ENCODE measurements at places on chromosomes 6 and 20.

GRCh38 chr20:14820771-14821170 is 483.4 kb upstream of the FLRT3 start:
- no peak for DNase-seq

DNA sequence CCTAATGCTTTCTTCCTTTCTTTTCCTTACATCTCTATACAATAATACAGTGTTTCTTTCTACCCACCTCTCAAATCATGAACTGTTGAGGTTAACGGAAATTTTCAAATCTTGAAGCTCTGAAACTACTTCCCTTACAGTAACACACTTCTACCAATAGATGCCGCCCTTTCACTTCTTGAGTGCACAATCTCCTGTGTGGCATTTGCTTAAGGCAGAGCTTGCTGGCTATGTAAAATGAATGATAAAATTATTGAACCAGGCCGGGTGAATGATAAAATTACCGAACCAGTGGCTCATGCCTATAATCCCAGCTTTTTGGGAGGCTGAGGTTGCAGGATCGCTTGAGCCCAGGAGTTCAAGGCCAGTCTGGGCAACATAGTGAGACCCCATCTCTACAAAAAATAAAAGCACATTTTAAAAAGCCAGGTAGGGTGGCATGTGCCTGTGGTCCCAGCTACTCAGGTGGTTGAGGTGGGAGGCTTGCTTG is 56.8 kb downstream of the KCNS1 start:
- DNase-seq, result peak; percentile 62

DNA sequence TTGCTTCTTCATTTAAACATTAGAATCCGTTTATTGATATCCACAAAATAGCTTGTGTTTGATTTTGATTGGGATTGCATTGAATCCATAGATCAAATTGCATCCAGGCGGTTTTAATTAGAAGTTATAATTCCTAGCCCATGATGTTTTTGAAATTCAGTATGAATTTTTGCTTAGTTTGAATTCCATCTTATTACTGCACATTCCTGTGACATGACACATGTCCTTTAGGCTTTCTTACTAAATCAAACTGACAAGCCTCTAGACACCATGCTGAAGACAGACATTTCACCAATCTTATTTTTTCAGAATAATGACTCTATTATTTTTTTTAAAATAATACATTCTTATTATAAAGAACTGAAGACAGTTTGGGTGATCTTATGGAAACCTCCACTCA is 21.4 kb upstream of the PI16 start:
- peak; percentile 21 for DNase-seq

- DNase-seq, result no peak
These were observed 47.2 kb upstream of the TMEM244 start for GRCh38 chr6:129908356-129908755.
